Panc1 (cell line): ENCODE measurements at places on chromosomes 13 and 19. TPM values are rescaled to one million over a fixed set of nuclear protein-coding genes. Genes with fewer than 3 reads are reported as not detected.

DNA sequence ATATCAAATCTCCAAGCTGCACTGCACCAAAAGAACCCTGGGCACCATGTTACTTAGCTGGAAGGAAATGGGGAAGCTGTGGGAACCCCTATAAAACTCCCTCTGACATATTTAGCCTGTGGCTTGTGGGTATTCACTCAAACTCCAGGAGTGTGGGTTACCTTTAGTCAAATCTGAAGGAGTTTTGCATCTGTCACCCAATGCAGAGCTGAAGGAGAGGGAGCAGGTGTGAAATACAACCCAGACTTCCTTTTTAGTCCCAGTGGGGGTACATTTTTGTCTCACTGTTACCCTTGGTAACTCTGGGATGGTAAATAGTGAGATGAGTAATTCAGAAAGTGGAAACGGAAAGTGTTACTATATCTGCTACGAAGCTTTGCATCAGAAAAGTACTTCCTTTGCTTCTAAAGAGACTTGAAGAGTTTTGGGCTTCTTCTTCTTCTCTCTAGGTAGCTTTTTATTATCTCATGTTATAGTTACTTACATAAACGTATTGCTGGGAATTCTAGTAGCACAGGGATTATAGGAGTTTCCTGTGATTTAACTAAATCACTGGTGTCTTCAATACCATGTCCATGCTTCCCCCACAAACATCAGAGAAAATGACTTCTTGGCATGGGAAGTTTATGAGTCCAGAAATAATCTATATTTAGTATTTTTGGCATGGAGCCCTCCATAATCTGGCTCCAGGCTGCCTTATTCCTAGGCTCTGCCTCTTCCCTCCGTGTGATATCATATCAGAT lies 105.9 kb downstream of the AKAP11 start:
- no peaks in the 10 kb centered on the region for H3K4me1 ChIP-seq
- H3K4me3 ChIP-seq: no peak overlapping the region
- no peak for DNase-seq
- no peak overlapping the region for H3K27ac ChIP-seq
- no peaks in the 10 kb centered on the region for H3K27me3 ChIP-seq

Gene FXYD3
- not detected for total RNA-seq

- no peak for DNase-seq
- H3K27me3 ChIP-seq: no peaks in the 10 kb centered on the region
These were observed 213.7 kb downstream of the ZIC5 start for GRCh38 chr13:99757756-99758459.

Gene ZNF154
- total RNA-seq: not detected

DNA sequence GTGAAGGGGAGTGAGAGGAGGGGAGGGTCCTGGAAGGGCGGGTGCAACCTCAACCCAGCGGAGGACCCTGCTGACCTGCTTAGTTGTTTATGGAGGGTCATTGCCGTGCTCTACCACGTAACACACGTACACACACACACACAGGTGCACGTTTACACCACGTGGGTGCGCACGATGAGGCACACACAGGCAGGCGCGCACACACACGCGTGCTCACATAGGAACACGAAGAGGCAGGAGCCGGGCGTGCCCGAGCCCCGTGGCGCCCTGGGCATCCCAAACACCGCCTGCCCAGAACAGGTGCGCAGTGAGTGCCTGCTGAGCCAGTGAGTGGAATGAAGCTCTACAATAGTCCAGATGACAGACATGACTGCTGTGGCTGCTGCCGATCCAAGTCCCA lies 11.2 kb upstream of the MADCAM1 start:
- no peaks in the 10 kb centered on the region; the same call in 1 of the 2 replicates for H3K36me3 ChIP-seq
- H3K27ac ChIP-seq: no peak overlapping the region
- peaks cover 16% of the 10 kb centered on the region for H3K4me1 ChIP-seq
- H3K27me3 ChIP-seq: no peaks in the 10 kb centered on the region

DNA sequence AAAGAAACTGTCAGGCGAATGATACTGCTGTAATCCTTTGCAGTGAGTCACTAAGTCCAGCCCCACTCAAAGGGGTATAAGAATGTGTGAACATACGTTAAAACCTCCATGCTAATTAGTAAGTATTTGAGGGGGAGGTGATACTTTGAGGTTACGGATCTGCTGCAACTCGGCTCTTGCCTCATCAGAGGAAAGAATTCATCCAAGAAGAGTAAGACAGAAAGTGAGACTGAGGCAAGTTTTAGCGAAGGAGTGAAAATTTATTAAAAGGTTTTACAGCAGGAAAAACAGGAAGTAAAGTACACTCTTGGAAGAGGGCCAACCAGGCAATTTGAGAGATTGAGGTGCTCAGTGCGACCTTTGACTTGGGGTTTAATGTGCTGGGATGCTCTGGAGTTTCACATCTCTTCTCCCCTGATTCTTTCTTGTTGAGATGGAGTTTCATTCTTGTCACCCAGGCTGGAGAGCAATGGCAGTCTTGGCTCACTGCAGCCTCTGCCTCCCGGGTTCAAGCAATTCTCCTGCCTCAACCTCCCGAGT lies 9.8 kb downstream of the CLEC4M start:
- DNase-seq: no peak
- no peaks in the 10 kb centered on the region for H3K27me3 ChIP-seq
- no peaks in the 10 kb centered on the region; the same call in 1 of the 2 replicates for H3K4me1 ChIP-seq
- no peaks in the 10 kb centered on the region for H3K36me3 ChIP-seq
- H3K27ac ChIP-seq: no peak overlapping the region
- no peak overlapping the region for H3K4me3 ChIP-seq
